ENCODE measurements at places on chromosomes 13 and 19.

DNA sequence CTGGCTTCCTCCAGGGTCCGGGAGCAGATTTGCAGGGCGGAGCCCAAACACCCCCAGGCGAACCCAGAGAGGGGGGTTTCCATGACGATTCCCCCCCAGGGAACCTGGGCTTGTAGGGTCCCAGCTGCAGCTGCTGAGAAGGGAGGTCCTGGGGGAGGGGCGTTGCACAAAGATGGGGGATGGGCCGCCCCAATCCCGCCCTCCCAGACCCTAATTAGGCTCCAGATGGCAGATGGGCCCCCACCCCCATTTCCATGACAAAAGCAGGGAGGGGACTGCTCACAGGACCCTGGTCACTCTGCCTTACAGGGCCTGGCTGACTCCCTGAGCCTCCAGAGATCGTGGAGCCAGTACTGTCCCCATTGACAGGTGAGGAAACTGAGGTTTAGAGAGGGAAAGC is 15.2 kb downstream of the ELAVL3 start:
- DNase-seq: no peak

GRCh38 chr19:48203222-48203793 is 32.8 kb downstream of the ZSWIM9 start:
- DNase-seq: no peak

DNA sequence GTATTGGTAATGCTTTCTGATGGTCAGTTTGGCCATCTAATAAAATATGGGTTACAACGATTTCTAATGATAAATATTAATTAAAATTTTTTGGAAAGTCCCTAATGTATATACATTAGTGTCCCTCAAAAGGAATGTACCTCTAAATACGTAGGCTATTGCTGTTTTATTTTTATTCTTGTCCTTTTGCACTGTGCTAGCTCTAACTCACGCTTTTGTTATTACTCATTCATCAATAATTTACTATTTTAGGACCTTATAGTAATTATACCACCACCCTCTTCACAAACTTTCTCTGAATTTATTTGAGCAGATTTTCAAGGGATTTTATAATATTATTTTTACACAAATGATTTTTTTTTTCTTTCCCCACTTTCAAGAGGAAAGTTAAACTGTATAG is 795.9 kb upstream of the PCDH9 start:
- no peak for DNase-seq

DNA sequence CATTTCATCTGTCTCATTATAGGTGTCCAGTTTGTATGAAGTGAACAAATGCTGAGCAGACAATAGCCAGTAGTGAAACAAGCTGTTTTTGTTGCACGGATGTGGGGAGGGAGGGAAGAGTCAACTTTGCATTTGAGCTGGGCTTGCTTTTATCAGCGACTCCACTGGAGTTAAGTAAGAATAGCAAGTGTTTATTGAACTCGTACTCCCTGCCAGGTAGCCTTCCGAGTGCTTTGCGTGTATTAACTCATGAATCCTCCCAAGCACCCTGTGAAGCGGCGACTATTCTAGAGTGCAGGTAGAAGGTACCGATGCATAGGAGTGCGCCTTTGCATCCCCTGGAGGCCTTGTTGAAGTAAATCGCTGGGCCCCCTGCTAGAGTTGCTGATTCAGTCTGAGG is 4.7 kb upstream of the ZNF444 start:
- DNase-seq: no peak

- no peak for DNase-seq
These were observed 69.4 kb upstream of the KLF12 start for GRCh38 chr13:74203576-74203975.

DNA sequence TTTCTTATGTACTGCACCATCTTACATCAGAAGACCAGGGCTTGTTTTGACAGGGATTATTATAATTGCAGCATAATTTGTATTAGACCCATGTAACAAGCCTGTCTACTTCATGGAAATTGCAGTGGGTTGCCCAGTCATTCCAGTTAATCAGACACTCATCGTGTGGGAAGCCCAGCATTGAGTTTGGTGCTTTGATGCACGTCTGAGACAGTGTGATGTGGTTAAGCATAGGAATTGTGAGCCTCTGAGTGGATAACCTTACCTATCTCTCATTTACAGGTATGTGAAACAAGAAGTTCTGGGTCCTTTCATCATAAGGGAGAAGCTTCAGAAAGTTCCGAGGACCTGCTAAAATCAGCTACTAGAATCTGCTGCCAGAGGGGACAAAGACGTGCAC is 12.8 kb downstream of the RGCC start:
- no peak for DNase-seq

DNA sequence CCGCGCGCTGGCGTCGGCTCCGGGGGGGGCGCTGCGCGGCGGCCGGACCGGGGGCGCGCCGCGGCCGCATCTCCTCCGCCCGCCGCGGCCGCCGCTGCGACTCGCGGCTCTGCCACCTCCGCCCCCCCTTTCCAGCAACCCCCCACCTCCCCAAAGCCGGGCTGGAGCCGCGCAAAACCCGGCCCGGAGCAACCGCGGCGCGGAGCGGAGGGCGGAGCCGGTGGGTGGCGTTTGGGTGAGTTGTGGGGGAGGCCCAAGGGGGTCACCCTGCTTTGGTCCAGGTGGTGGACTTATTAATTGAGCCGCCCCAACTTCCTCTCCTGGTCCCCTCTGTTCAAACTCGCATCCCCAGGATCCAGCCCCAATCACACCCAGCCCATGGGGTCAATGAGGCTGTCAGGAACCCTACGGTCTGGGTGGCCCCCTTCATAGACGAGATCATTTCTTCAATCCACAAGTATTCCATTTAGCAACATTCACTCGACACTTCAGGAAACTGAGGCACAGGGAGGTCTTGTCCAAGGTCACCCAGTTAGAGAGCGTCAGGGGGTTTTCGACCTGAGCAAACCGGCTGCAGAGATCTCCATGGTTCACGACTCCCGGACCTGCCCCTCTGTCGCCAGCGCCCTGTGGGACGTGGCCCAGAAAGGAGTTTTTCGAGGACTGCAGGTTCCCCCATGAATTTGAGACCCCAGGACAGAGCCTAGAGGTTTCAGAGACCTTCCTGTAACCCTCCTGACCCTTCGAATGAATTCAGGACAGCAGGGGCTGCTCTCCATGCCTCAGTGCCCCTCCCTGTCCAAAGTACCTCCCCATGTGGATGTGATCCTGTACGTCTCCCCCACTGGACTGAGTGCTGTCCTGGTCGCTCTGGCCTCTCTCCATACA is 22.4 kb upstream of the SEMA6B start:
- peak; percentile 37 for DNase-seq

GRCh38 chr13:102970542-102970941 is 95.7 kb downstream of the SLC10A2 start:
- no peak for DNase-seq

- DNase-seq: no peak
These were observed 40.2 kb upstream of the UBAC2 start for GRCh38 chr13:99160415-99160814.

- DNase-seq: peak; percentile 62
These were observed 279.8 kb downstream of the DNAJC15 start for GRCh38 chr13:43303033-43303729.

- DNase-seq: no peak
These were observed 32.2 kb downstream of the ZNF557 start for GRCh38 chr19:7101498-7102253.

- no peak for DNase-seq
These were observed 38.7 kb downstream of the BRCA2 start for GRCh38 chr13:32354040-32354439.

GRCh38 chr19:46762245-46762890 is 16.1 kb upstream of the STRN4 start:
- DNase-seq: no peak

DNA sequence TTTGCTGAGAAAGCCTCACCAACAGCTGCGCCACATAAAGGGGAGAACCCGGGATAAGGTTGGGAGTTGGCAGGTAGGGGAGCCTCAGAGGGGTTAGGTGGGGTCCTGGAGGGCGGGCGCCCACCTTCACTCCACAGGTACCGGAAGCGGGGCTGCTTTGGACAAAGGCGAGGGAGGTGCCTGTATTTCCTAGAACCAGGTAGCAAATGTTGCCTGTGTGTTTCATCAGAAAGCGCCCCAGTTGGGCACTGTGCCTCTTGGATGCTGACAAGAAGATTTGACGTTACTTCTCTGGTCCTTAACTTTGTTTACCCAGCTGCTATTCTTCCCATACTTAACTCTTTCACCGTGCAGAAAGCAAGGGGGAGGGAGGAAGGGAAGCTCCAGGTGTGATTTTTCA is 278.9 kb downstream of the ZNF536 start:
- DNase-seq: no peak

GRCh38 chr13:113815151-113816058 is 48.5 kb downstream of the GAS6 start:
- no peak for DNase-seq

Data from ELR (cell line).